H4 (cell line): ENCODE measurements at places on chromosomes 3 and 15.

DNA sequence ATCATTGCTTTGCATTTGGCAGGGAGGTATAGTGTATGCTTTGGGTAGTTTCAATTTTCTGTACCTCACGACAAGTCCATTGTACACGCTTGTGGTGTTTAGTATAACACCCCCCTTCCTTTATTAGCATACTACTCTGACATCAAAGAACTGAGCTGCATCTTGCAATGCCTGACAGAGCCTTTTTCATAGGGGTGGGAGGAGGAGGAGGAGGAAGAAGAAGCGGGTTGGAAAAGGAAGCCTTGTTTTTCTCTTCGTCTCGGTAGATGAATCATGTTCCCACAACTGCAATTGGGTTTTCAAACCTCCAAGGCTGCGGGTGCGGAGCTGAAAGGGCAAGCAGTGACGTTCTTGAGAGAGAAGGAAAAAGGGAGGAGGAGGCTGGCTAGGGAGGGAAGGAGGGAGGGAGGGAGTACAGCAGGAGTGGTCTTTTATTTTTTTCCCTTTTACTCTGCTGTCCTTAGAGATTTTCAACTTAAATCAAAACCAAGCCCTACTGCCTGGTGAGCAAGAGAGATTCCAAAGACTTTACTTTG lies 175.7 kb downstream of the KLHL25 start:
- DNase-seq = peak; percentile 84

GRCh38 chr3:125107861-125108567 lies 52.2 kb upstream of the HEG1 start:
- peak; percentile 79 for DNase-seq

- no peak for DNase-seq
These were observed 995.3 kb downstream of the OTOL1 start for GRCh38 chr3:162491952-162492351.

DNA sequence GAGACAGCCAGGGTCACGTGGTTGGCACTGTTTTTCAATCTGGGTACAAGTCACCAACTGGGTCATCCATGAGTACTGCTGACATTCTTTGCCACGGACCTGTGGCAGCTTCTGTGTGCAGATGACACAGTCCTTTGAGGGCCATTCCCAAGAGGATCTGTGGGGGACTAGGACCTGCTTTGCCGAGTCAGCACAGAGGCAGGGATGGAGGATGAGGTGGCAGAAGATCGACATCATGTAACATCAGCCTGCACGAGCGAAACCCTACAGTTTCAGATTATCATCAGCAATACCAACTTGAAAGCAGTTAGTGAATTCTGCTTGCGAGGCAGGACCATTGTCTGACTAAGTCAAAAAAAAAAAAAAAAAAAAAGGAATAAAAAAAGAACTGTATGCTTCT lies 227.7 kb downstream of the FOXP1 start:
- no peak for DNase-seq

GRCh38 chr3:170100944-170101343 lies 63.1 kb downstream of the GPR160 start:
- no peak for DNase-seq

GRCh38 chr15:101248274-101248673 lies 3.6 kb downstream of the CHSY1 start:
- no peak for DNase-seq

GRCh38 chr3:78888635-78889034 lies 879.2 kb downstream of the ROBO1 start:
- no peak for DNase-seq

DNA sequence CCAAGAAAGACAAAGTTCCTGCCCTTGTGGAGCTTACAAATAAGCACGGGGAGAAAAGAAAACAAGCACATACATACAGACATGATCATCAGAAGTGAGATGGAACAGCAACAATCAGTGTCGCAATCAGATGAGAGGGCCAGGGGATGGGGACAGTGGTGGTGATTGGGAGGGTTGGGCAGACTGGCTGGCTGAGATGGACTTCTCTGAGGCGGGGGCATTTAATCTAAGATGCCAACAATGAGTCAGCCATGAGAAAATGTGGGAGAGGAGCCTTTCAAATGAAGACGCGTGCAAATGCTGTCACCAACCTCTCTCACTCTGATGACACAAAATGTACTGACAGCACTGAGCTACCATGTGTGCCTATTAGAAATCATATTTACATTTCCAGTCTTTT lies 81.4 kb downstream of the NCEH1 start:
- no peak for DNase-seq

DNA sequence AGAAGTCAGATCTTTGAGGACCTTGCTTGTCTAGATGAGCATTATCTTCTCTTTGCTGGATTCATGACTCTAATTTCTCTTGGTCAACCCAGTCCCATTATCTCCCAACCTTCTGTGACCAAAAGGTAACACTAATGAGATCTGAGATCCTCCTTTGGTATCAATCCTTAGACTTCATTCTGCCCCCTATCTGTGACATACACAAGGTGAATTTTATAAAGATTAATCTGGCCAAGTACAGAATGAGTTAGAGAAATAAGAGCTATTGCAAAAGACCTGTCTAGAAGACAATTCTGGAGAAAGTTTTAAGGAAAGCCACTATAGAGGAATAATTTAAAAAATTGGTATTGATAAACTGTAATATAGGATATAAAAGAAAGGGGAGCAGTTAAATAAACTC lies 113.8 kb upstream of the KCNMB2 start:
- DNase-seq = no peak

DNA sequence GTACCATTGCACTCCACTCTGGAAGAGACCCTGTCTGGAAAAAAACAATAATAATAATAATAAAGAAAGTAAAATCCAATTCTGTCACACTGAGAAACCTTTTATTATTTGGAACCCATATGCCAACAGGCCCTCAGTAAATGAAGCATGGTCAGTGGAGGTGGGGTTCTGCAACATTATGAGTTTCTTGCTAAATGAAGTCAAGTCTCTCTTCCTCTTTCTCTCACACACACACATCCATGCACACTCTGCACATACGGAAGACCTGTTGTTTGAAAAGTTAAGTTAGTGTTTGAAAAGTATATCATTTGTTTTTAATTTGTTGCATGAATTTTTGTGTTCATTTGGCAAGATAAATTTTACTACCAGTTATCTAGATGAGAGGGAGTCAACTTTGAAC lies 27.8 kb downstream of the GAP43 start:
- no peak for DNase-seq

DNA sequence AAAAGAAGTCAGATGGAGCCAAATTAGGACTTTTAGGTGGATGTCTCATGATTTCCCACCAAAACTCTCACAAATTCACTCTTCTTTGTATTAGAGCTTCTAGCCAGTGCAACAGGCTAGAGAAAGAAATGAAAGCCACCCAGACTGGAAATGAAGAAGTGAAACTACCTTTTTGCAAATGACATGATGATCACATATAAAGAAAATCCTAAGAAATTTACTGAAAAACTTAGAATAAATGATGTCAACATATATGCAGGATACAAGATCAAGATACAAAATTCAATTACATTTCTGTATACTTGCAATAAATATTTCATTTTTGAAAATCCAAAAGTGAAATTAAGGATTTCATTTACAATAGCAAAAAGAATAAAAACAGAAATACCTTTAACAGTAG lies 110.8 kb downstream of the LRIG1 start:
- DNase-seq = no peak

GRCh38 chr3:138332472-138333073 lies 2.9 kb upstream of the NME9 start:
- DNase-seq = peak; percentile 31

GRCh38 chr3:123392871-123393620 lies 55.8 kb downstream of the ADCY5 start:
- no peak for DNase-seq

- DNase-seq = no peak
These were observed 3.5 kb upstream of the CCDC80 start for GRCh38 chr3:112644453-112644852.

DNA sequence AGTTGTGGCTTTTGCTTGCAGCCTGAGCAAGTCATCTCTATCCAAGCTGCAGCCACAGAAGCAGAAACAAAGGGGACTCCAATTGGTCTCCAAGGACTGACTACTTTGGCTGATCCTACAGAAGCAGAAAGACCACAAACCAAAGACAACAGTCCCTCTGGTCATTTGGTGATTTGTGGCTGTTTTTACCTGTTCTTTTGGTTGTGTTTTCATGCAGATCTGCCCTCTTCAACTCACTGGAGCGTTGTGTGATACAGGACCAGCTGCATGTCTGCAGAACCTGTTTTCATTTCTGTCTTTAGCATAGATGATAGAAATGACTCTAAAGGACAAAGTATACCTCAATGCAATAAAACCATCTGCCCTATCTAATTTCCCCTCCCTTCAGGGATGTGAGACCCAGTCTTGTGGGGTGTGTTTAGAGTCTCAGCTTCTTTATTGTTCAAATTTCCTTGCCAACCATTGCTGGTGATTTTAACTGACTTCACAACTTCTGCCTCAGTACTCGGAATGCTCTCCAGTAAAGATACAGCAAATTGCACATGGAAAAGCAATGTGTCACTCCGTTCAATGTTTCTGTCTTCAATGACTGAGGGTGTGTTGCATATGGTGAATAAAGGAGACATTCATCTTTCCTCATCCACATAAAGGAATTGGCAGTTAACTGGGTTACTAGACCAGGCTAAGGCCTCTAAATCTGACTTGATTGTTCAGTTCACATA lies 48.9 kb upstream of the SLC7A14 start:
- DNase-seq = no peak

DNA sequence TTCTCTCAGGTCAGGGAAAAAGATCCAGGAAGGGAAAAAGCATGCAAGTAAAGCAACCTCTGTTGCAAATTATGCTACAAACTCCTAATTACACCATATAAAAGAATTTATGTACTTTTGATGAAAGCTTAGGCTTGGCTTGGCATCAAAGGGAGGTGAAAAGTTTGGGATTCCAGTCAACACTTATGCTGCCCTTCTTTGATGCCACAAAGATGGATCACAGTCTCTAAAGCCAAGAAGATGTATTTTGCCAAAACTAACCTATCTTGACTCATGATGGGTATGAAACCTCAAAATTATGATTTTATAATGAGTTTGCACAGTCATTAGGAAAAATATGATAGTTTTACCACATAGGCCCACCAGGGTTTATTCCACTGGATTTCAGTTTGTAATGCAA lies 101.0 kb upstream of the CCDC80 start:
- DNase-seq = no peak

DNA sequence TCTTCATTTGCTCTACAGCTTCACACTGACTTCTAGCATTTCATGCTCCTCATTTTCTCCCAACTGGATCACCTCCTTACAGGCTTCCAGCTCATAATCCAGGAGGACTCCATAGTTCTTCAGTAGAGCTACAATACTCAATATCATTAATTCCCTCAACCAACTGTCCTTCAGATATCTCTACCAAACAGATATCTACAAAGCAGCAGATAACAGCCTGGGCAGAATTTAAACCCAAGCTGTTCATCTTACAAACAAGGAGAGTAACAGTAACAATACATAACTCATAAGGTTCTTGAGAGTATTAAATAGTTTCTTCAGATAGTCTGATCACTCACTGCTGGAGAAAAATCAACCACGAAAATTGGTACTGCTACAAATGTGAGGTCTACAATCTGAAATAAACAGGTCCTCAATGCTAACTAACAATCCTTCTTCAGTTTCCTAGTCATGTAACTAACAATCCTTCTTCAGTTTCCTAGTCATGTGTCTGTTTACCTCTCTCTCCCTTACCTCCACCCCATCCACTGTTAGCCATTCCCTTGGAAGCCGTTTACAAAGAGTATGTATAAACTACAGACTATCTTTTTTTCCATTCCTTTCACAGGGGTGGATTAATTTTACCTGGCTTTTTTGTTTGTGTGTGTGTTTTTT lies 5.0 kb downstream of the PEAK1 start:
- DNase-seq = no peak

- DNase-seq = no peak
These were observed 669.8 kb upstream of the ARPP21 start for GRCh38 chr3:34969513-34969912.

- DNase-seq = no peak
These were observed 22.1 kb downstream of the PHC3 start for GRCh38 chr3:170159459-170159858.

- no peak for DNase-seq
These were observed 14.3 kb downstream of the RAB11A start for GRCh38 chr15:65883571-65883970.

DNA sequence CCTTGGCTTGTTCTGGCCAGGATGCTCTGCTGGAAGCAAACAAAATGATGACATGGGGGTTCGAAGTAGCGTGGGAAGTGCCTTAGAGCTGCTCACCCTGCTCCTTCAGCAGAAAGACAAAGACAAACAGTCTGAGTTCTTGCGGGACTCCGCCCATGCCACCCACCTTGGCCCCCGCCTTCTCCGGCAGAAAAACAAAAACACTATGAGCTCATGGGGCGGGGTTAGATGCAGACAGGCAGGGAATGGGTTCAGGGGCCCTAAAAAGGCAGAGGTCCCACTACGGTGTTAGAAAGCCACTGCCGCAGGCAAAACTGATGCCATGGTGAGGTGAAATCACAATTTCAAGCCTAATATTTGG lies 9.7 kb upstream of the NCKIPSD start:
- DNase-seq = peak; percentile 58
